ENCODE measurements at places on chromosomes 2 and 18. TPM values are rescaled to one million over a fixed set of nuclear protein-coding genes. Genes with fewer than 3 reads are reported as not detected.

The POTEI gene
- total RNA-seq, result not detected

The GALR1 gene
- total RNA-seq, result 0.05 TPM

The ASXL3 gene
- 3.6 TPM for total RNA-seq

The FASTKD2 gene
- 36.3 TPM for total RNA-seq

The SP140 gene
- total RNA-seq, result 0.56 TPM

The RAD51AP2 gene
- total RNA-seq, result 0.16 TPM

The MROH2A gene
- not detected for total RNA-seq

The PARD6G gene
- total RNA-seq, result 1.7 TPM

The ABCA12 gene
- not detected for total RNA-seq

The GREB1L gene
- 8.0 TPM for total RNA-seq

The ACAA2 gene
- 443 TPM for total RNA-seq

The TUBB8B gene
- not detected for total RNA-seq

The VSNL1 gene
- total RNA-seq, result 10.4 TPM

The CWC22 gene
- 11.6 TPM for total RNA-seq

The FBXO41 gene
- 0.51 TPM for total RNA-seq

The GATA6 gene
- total RNA-seq, result 56.0 TPM

The KIF1A gene
- total RNA-seq, result 0.65 TPM

The FTCDNL1 gene
- 3.3 TPM for total RNA-seq

The NAGK gene
- 45.1 TPM for total RNA-seq

The RNF149 gene
- 14.0 TPM for total RNA-seq

The VIL1 gene
- not detected for total RNA-seq

The CFAP65 gene
- total RNA-seq, result not detected

The MC4R gene
- not detected for total RNA-seq

The RAB6C gene
- total RNA-seq, result 0.22 TPM

The FOSL2 gene
- total RNA-seq, result 45.7 TPM

The ALLC gene
- total RNA-seq, result not detected

The NPAS2 gene
- 38.0 TPM for total RNA-seq

The REG1B gene
- not detected for total RNA-seq

The GCG gene
- total RNA-seq, result not detected

The HDLBP gene
- 373 TPM for total RNA-seq

The DSG1 gene
- 0.89 TPM for total RNA-seq

The VWA3B gene
- total RNA-seq, result 0.32 TPM

The REG3A gene
- not detected for total RNA-seq

The AQP12A gene
- not detected for total RNA-seq

The ST8SIA5 gene
- 1.5 TPM for total RNA-seq

The KCNJ3 gene
- total RNA-seq, result 2.0 TPM

The LOXL3 gene
- total RNA-seq, result 3.6 TPM

The TXNDC2 gene
- not detected for total RNA-seq

The CFC1 gene
- total RNA-seq, result not detected

The NFATC1 gene
- 19.8 TPM for total RNA-seq

The SLC4A3 gene
- 503 TPM for total RNA-seq

The KYNU gene
- total RNA-seq, result 1.3 TPM

The GPAT2 gene
- 6.4 TPM for total RNA-seq

The KCNK3 gene
- total RNA-seq, result 2.7 TPM

The MTA3 gene
- 25.6 TPM for total RNA-seq

The PJVK gene
- 1.0 TPM for total RNA-seq

The TMEM178A gene
- total RNA-seq, result 1.9 TPM

The SERPINB13 gene
- not detected for total RNA-seq

The RNU2-63P gene
- total RNA-seq, result not detected

The SERPINB11 gene
- total RNA-seq, result not detected

The ITGA6 gene
- 44.4 TPM for total RNA-seq

The HNMT gene
- 12.7 TPM for total RNA-seq

The SGO2 gene
- 1.3 TPM for total RNA-seq

The SGPP2 gene
- total RNA-seq, result 15.3 TPM

The ITGB6 gene
- total RNA-seq, result 2.9 TPM

The BOD1L2 gene
- not detected for total RNA-seq

All from Right ventricle myocardium superior (tissue), 1 donor.